ENCODE measurements at places on chromosomes 2 and 18.

DNA sequence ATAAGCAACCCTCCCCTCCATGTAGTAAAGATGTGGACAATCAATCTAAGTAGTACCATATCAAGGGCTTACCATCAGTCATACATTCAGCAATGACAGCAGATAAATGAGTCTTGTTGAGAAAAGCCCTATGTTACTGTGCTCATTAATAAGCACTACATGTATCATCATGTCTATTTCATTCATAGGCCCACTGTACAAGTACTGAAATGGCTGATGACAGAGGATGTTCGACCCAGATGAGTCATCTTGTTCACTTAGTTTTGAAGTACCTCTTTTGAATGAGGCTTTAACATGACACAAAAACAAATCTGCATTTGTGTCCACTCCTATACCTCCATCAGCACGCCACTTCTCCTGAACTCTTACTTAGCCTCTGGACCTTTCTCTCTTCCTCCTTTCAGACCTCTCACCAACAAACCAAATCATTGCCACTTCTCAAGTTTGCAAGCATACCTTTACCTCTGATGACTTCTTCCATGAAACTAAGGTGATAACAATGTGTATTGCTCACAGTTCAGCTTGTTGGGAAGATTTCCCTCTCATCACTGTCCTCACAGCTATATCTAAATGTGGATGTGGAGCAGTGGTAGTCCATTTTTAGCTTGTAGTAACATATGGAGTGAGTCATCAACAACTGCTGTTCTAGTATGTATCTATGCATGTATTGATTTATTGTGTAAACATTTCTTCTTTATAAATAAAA lies 921.0 kb upstream of the SLC39A10 start:
- H3K4me1 ChIP-seq: no peaks in the 10 kb centered on the region
- H3K27me3 ChIP-seq: no peaks in the 10 kb centered on the region

DNA sequence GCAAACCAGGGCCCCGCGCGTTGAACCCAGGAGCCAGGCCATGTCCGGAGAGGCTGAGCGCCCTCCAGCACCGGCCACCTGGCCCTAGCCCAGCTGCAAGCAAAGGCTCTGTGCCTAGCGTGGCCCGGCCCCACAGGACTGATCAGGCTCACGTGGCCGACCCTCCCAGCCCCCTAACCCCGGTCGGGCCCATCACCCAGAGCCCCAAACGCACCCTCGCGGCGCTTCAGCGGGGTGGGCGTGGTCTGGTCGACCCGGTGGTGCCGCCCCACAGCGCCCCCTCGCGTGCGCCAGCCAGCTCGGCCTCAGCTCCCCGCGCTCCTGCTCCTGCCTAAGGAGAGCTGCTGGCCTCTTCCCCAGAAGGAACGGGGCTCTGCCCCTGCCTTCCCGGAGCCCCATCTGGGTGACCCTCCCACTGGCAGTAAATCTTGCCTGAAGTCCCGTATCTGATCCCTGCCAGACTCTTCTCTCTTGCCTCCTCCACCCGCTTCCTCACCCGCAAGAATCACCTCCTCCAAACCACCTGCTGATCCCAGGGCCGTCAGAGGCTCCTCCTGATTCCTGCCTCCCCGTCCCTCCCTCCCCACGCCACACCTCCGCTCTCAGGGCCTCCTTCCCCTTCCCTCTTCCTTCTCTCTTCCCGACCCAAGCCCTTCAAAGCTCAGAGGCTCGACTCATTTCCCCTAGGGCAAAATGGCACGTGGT lies 12.3 kb upstream of the TEX51 start:
- H3K27ac ChIP-seq: no peak overlapping the region
- H3K36me3 ChIP-seq: no peaks in the 10 kb centered on the region
- peak overlapping the region; percentile 61 for H3K4me3 ChIP-seq
- peaks cover 4% of the 10 kb centered on the region for H3K4me1 ChIP-seq

- no peak for DNase-seq
- no peaks in the 10 kb centered on the region for H3K36me3 ChIP-seq
- peaks cover 8% of the 10 kb centered on the region for H3K4me1 ChIP-seq
- H3K27ac ChIP-seq: no peak overlapping the region
- no peak overlapping the region for H3K4me3 ChIP-seq
Measured at GRCh38 chr2:60498127-60498815, 55.2 kb downstream of the BCL11A start.

DNA sequence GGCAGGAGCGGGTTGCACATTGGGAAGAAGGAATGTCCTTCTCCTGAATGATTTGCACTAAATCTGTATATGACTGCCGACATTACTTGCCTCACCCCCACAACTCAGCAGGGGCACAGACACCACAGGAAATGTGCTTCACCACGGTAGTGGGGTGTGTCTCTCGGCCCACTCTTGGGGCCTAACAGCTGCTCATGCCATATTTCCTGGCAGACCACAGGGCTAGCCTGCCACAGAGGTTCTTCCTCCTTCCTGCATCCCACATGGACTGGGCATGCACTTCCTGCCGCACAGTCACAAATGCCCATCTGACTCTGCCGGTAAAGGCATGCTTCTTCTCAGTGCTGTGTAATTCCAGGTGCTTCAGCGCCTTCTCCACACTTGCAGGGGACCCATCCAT lies 10.3 kb upstream of the PAPOLG start:
- no peak overlapping the region for H3K4me3 ChIP-seq
- peaks cover 10% of the 10 kb centered on the region for H3K4me1 ChIP-seq
- no peaks in the 10 kb centered on the region for H3K36me3 ChIP-seq
- peak overlapping the region; percentile 47 for H3K27ac ChIP-seq

DNA sequence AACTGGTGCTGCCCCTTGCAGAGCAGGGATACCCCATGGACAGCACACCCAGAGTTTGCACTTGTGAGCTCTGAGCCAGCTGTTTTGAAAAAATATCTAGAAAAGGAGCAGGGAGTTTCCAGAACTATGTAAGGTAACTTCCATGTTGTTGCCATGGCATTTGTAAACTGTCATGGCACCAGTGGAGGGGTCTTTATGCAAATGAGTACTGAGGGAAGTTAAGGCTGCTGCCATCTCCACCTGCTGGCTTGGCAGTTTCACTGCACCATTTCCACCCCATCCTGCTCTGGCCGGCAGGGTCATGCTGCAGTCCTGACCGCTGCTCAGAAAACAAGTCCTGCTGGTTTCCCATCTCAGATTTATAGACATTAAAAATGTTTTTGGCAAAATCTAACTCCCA lies 52.3 kb upstream of the SNTG2 start:
- H3K27ac ChIP-seq: no peak overlapping the region
- H3K27me3 ChIP-seq: peaks cover 7% of the 10 kb centered on the region
- no peaks in the 10 kb centered on the region for H3K4me1 ChIP-seq
- no peak for DNase-seq
- H3K36me3 ChIP-seq: no peaks in the 10 kb centered on the region
- H3K4me3 ChIP-seq: no peak overlapping the region

- H3K4me3 ChIP-seq: no peak overlapping the region
- no peaks in the 10 kb centered on the region for H3K27me3 ChIP-seq
- H3K36me3 ChIP-seq: no peaks in the 10 kb centered on the region
- H3K27ac ChIP-seq: no peak overlapping the region
- no peaks in the 10 kb centered on the region for H3K4me1 ChIP-seq
Measured at GRCh38 chr2:4427083-4427482, 723.7 kb downstream of the DCDC2C start.

DNA sequence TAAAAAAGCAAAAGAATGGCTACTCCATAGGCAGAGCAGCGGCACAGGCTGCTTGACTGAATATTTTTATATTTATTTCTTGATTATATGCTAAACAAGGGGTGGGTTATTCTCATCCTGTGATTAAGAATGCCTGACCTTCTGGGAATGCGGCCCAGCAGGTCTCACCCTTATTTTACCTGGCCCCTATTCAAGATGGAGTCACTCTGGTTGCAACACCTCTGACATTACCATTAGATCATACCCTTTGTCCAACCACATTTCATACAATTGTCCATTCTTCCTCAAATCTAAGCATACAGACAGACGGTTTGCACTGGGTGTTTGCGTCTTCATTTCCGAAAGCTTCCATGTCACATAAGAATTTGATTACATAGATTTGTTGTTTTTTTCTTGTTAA lies 168.2 kb downstream of the GALNT1 start:
- DNase-seq: no peak
- H3K4me3 ChIP-seq: no peak overlapping the region
- H3K27me3 ChIP-seq: peaks cover 6% of the 10 kb centered on the region
- no peak overlapping the region for H3K27ac ChIP-seq

GRCh38 chr2:159035790-159036411 lies 67.5 kb downstream of the TANC1 start:
- H3K4me1 ChIP-seq: no peaks in the 10 kb centered on the region
- H3K27ac ChIP-seq: no peak overlapping the region
- DNase-seq: no peak

GRCh38 chr18:74265546-74266098 lies 26.1 kb downstream of the CYB5A start:
- H3K4me3 ChIP-seq: no peak overlapping the region
- no peak for DNase-seq
- H3K27ac ChIP-seq: no peak overlapping the region
- peaks cover 8% of the 10 kb centered on the region for H3K4me1 ChIP-seq
- no peaks in the 10 kb centered on the region for H3K27me3 ChIP-seq

DNA sequence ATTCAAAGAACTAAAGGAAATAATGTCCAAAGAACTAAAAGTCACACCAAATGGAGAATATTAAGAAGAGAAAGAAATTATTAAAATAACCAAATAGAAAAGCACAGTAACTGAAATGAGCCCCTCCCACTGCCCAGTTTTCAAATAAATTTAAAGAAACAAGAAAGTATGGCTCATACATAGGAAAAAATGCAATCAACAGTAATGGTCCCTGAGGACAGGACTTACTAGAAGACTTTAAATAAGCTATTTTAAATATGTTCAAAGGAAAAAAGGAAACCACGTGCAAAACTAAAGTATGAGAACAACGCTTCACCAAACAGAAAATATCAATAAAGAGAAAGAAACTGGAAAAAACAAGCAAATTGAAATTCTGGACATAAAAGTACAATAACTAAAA lies 58.9 kb downstream of the TMEM131 start:
- H3K27me3 ChIP-seq: no peaks in the 10 kb centered on the region
- H3K27ac ChIP-seq: no peak overlapping the region
- H3K4me1 ChIP-seq: peaks cover 62% of the 10 kb centered on the region
- no peak overlapping the region for H3K4me3 ChIP-seq
- DNase-seq: no peak
- peaks cover 16% of the 10 kb centered on the region for H3K36me3 ChIP-seq

- no peak for DNase-seq
- H3K36me3 ChIP-seq: no peaks in the 10 kb centered on the region
- peak overlapping the region; percentile 24 for H3K27ac ChIP-seq
Measured at GRCh38 chr2:233244818-233245217, 6.7 kb upstream of the ATG16L1 start.

- no peak overlapping the region for H3K4me3 ChIP-seq
- H3K36me3 ChIP-seq: no peaks in the 10 kb centered on the region
- no peaks in the 10 kb centered on the region for H3K27me3 ChIP-seq
- no peak overlapping the region for H3K27ac ChIP-seq
Measured at GRCh38 chr18:64276311-64277090, 127.6 kb upstream of the LINC00305 start.

DNA sequence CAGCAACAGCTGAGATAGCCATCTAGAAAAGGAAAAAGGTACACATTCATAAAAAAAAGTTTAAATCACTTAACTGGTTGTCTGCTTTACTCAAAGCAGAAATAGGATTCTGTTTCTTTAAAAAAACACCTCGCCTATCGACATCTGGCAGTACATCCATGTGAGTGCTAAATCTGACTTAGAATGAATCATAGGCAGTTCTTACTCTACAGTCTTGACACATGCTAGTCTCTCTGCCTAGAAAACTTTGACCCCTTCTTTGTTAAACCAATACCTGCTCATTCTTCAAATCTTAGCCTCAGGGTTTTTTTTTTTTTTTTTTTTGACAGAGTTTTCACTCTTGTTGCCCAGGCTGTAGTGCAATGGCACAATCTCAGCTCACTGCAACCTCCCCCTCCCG lies 37.1 kb upstream of the GPR75 start:
- H3K36me3 ChIP-seq: peaks cover 55% of the 10 kb centered on the region
- H3K4me1 ChIP-seq: no peaks in the 10 kb centered on the region
- no peak overlapping the region for H3K4me3 ChIP-seq
- H3K27me3 ChIP-seq: no peaks in the 10 kb centered on the region
- no peak overlapping the region for H3K27ac ChIP-seq

- H3K4me3 ChIP-seq: no peak overlapping the region
- no peak overlapping the region for H3K27ac ChIP-seq
Measured at GRCh38 chr2:105287692-105288091, 41.8 kb downstream of the TGFBRAP1 start.

GRCh38 chr2:138722316-138722715 lies 57.9 kb downstream of the NXPH2 start:
- no peak overlapping the region for H3K4me3 ChIP-seq
- H3K27me3 ChIP-seq: no peaks in the 10 kb centered on the region
- no peak for DNase-seq
- no peaks in the 10 kb centered on the region for H3K4me1 ChIP-seq

- H3K36me3 ChIP-seq: no peaks in the 10 kb centered on the region
- H3K4me3 ChIP-seq: no peak overlapping the region
- DNase-seq: no peak
- H3K27me3 ChIP-seq: peaks cover 13% of the 10 kb centered on the region
- no peak overlapping the region for H3K27ac ChIP-seq
Measured at GRCh38 chr2:200658278-200658864, 72.6 kb downstream of the AOX1 start.

GRCh38 chr2:194686569-194686968 lies 970.5 kb upstream of the SLC39A10 start:
- DNase-seq: no peak
- H3K36me3 ChIP-seq: no peaks in the 10 kb centered on the region
- H3K4me3 ChIP-seq: no peak overlapping the region
- peaks cover 2% of the 10 kb centered on the region for H3K27me3 ChIP-seq
- no peaks in the 10 kb centered on the region for H3K4me1 ChIP-seq

DNA sequence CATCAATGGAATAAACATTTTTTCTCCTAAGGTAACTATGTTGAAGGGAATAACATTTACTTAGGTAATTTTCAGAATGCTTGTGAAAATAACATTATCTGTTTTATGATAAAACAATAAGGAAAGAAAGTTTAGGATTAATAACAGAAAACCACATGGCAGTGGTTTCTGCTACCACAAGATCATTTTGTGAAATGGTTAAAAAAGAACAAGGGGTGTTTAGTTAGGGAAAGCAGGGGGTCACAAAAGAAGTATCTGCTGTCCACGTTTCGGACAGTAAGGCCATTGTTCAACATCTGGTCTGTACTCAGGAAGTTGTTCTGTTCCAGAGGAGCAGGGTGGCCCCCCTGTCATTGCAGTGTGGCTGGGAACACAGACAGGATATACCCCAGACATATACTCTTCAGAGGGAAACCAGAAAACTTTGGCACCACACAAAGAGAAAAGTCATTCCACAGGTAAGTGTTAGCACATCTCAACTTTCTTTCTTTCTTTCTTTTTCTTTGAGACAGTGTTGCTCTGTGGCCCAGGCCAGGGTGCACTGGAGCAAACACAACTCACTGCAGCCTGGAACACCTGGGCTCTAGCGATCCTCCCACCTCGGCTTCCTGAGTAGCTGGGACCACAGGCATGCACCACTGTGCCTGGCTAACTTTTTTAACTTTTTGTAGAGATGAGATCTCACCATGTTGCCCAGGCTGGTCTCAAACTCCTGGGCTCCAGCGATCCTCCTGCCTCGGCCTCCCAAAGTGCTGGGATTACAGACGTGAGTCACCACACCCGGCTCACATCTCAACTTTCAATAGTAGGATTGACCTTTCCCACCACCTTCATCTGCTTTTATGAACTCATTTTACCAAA lies 14.8 kb upstream of the ARL5A start:
- no peak for DNase-seq
- no peak overlapping the region for H3K4me3 ChIP-seq
- no peaks in the 10 kb centered on the region for H3K4me1 ChIP-seq
- no peaks in the 10 kb centered on the region for H3K36me3 ChIP-seq
- H3K27me3 ChIP-seq: no peaks in the 10 kb centered on the region
- no peak overlapping the region for H3K27ac ChIP-seq

GRCh38 chr2:193868833-193869232 lies 1674.1 kb upstream of the TMEFF2 start:
- no peak overlapping the region for H3K4me3 ChIP-seq
- H3K36me3 ChIP-seq: no peaks in the 10 kb centered on the region
- H3K27ac ChIP-seq: no peak overlapping the region
- no peak for DNase-seq

Data from activated naive CD8-positive, alpha-beta T cell treated with anti-CD3 and anti-CD28 coated beads, Interleukin-2, amount 50 U/mL, for 24 hours (primary cell).